ENCODE measurements at places on chromosomes 5 and 9.
A peak's percentile ranks its signal among the peaks of the same experiment; 100 is the strongest.

DNA sequence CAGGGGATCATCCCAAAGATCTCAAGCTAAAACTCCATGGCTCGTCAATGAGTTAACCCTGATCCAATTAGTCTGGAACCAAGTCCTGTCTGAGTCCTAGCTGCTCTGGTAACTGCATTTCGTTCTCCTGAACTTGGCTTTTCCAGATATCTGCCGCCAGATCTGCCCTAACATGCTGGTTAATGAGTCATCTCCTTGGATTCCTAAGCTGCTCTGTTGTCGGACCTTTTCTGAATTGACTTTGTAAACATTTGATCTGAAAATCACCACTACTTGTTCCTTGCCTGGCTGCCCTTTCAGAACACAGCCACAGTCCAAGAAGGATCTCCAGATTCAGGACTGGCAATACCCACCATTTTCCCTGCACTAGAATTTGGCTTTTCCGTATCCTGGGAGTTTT, 473.0 kb downstream of the ZSWIM6 start:
- no peak for DNase-seq

- DNase-seq = no peak
These were observed 140.8 kb upstream of the ZNF462 start for GRCh38 chr9:106722051-106722753.

- no peak for DNase-seq
These were observed 1.7 kb downstream of the SMIM33 start for GRCh38 chr5:139472386-139473030.

- DNase-seq = no peak
These were observed 126.5 kb upstream of the ABCA1 start for GRCh38 chr9:105054491-105054890.

GRCh38 chr9:107727086-107727780, 237.7 kb upstream of the KLF4 start:
- no peak for DNase-seq

DNA sequence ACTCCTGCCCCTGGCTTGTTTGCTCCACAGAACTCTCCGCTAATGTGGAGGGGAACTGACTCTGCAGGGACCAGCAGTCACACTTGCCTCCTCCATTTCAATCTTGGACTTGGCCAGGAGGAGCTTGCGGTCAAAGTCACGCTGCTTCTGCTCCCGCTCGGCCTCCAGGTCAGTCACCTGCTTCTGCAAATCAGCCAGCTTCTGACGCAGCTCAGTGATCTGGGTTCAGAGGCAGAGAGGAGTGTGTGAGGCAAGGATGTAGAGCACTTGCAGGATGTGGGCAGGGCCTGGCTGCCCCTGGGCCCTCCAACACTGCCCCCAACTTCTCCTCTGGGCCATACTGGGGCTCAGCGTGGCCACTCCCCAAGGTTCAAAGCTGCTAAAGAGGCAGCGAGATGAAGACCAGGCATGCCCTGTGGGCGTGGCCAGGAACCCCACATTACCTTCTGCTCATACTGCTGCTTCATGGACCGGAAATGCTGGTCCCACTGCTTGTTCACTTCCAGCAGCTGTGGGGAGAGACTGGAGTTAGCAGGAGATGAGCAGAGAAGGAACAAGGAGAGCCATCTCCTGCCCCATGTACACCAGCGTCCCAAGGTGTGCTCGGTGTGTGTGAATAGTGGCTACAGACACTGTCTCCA, 22.2 kb downstream of the GPX3 start:
- no peak for DNase-seq

DNA sequence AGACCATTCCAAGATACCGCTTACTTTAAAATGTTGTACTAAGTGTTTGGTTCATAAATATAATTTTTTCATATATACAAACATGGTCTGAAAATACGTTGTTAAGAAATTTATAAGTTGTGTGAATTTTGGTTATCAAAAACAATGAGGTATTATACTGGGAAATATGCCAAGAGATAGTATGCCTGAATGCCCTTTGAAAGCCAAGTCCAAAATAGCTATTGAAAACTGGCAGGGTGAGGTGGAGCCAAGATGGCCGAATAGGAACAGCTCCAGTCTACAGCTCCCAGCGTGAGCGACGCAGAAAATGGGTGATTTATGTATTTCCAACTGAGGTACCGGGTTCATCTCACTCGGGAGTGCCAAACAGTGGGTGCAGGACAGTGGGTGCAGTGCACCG, 533.5 kb downstream of the ZNF608 start:
- no peak for DNase-seq

DNA sequence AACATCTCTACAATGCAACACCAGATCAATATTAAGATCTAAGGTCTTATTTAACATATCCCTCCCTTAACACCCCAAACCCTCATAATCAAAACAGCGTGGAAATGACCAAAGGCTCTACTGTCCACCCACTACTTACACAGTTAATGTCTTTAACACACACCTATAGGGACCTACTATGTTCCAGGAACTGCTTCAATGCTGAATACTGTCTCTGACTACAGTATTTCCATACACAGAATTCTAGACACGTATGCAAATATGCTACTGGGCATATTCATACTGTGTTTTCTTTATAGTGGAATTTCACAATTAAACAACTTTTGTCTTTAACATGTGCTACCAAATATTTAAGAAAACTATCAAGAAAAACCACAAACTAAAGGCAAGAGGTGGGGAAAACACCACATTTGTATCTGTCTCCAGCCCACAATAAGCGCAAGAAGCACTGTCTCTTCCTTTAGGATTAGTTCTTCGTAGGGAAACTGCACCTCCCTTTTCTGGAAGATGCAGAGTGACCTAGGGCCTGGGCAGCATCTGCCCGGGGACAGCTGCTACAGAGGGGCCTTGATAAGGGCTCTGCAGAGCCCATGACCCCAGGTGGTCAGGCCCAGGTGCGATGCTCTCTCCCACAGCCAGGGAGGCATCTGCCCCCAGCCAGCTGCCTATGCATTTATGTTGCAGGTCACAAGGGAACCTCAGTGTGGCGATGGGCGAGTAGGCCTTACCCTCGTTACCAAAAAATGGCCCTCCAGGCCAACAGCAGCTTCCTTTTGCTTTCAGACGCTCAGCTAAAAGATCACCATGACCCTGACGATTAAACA, 55.2 kb downstream of the PSMB7 start:
- DNase-seq = no peak

GRCh38 chr5:38806775-38807258, 39.0 kb upstream of the OSMR start:
- DNase-seq = no peak

GRCh38 chr5:16866795-16867576, 69.1 kb downstream of the MYO10 start:
- no peak for DNase-seq

GRCh38 chr5:11851965-11852716, 52.1 kb downstream of the CTNND2 start:
- no peak for DNase-seq

GRCh38 chr5:44900273-44900954, 91.7 kb downstream of the MRPS30 start:
- no peak for DNase-seq

DNA sequence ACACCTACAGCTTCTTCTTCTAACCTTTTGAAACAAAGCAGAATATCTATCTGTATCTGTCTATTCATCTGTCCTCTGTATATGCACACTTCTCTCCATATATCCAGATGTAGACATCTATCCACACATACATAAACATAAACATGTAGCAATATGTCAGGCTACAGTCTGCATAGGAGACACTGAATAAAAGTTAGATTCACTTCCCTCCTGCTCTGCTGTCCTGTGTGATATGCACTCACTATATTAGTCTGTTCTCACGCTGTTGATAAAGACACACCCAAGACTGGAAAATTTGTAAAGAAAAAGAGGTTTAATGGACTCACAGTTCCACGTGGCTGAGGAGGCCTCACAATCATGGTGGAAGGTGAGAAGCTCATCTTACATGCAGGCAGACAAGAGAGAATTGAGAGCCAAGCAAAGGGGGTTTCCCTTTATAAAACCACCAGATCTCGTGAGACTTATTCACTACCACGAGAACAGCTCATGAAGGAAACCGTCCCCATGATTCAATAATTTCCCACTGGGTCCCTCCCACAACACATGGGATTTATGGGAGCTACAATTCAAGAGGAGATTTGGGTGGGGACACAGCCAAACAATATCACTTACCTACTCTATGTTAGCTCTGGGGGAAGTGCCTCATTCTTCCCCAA, 24.1 kb downstream of the RANBP3L start:
- no peak for DNase-seq

- DNase-seq = no peak
These were observed 276.3 kb downstream of the PSAT1 start for GRCh38 chr9:78573205-78573604.

GRCh38 chr5:132238169-132238744, 10.6 kb upstream of the P4HA2 start:
- peak; percentile 32 for DNase-seq

GRCh38 chr5:157193699-157194424, 13.2 kb downstream of the ITK start:
- no peak for DNase-seq

GRCh38 chr9:94593459-94594345, at the start of gene FBP2:
TSS of gene FBP2 (minus strand) at chr9:94593824. CDS start at chr9:94593726, 98 bp downstream.
- no peak for DNase-seq
